Stimulated activated CD4-positive, alpha-beta T cell treated with anti-CD3 and anti-CD28 coated beads, Interleukin-1b, Interleukin-23, amount 100 ng/mL, for 1 hour (primary cell): ENCODE measurements at places on chromosomes 2 and 18.

DNA sequence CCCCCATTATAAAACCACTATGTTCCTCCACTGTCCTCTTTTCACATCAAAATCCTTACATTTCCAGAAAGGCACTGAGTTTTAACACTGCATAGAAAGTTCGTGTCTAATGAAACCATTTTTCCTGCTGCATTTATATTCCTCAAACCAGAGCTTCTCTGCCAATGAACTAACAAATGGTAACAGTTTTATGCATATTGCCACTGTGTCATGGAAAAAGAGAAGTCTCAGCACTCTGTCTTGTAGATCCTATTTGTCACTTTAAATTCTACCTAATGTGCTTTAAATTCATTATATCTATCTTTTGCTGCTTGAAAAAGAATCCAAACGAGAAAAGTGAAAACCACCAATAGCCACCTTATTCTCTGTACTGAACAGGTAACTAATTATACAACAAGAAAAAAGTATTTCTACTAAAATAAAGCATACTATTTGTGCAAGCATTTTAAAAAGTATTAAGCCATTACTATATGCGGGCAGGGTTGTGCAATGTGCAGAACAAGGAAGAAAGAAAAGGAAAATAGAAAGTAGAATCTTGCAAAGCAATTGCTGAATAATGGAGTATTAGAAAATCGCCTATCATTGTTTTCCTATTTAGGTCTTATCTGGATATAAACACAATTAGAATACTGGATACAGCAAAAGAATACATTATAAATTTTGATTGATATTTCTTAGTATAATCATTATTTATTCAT lies 328.9 kb downstream of the ZEB2 start:
- DNase-seq = no peak

GRCh38 chr2:177466337-177467195 lies 74.0 kb downstream of the AGPS start:
- DNase-seq = no peak

DNA sequence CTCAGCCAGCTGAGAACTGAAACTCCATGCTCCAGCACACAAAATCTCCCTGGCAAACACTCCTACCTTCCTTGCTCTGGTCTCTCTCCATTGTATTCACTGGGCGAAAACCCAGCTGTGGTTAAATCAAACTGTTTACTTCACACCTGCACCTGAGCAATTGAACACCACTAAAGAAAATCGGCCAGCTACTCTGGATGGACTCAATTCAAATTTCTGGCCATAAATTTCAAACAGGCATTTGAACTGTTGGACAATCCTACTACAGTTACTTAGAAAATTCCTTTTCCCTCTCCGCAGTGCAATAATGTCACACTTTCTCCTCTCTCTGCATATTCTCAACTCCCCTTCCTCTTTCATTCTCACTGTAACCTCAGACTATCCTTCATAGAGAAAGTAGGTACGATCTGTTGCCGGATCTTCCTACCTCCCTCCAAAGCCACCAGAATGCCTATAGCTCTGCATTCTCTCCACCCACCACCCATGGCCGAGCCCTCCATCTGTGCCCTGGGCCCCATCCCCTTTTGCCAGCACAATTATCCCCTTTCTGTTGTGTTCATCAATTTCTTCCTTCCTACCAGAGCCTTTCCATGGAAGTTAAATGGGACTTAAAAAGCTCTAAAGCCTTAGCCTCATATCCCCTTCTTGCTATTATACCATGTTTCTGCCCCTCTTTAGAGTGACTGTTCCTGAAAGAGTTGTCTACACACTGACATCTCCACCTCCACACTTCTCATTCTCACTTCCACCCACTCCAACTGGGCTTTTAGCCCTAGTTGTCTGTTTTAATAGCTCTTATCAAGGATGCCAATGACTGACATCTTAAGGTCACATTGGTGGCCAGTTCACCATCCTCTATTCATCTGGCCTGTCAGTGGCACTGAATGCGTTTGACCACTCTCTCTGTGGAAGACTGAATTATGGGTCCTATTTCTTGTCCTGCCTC lies 127.5 kb upstream of the SLC1A4 start:
- no peak for DNase-seq

DNA sequence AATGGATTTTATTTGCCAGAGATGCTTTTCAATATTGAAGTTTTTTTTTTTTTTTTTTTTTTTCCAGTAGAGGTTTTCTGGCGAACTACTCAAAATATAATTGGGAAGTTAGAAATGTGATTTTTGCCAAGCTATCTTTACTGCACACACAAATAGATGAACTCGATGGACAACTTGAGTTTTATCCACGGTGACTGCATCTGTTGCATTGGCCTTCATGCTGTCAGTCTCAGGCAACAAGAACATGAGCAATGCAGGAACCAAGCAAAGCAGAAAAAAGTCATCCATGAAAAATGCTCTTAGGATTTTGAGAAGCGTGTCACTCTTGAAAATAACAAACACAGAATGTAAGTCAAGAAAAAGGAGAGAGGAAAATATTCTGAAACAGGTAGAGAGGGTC lies 22.7 kb upstream of the HDAC4 start:
- no peak for DNase-seq

GRCh38 chr2:123791684-123792083 lies 233.4 kb upstream of the CNTNAP5 start:
- no peak for DNase-seq

GRCh38 chr2:120465012-120465700 lies 119.2 kb downstream of the INHBB start:
- no peak for DNase-seq

GRCh38 chr18:67531929-67532328 lies 15.4 kb upstream of the DSEL start:
- no peak for DNase-seq

DNA sequence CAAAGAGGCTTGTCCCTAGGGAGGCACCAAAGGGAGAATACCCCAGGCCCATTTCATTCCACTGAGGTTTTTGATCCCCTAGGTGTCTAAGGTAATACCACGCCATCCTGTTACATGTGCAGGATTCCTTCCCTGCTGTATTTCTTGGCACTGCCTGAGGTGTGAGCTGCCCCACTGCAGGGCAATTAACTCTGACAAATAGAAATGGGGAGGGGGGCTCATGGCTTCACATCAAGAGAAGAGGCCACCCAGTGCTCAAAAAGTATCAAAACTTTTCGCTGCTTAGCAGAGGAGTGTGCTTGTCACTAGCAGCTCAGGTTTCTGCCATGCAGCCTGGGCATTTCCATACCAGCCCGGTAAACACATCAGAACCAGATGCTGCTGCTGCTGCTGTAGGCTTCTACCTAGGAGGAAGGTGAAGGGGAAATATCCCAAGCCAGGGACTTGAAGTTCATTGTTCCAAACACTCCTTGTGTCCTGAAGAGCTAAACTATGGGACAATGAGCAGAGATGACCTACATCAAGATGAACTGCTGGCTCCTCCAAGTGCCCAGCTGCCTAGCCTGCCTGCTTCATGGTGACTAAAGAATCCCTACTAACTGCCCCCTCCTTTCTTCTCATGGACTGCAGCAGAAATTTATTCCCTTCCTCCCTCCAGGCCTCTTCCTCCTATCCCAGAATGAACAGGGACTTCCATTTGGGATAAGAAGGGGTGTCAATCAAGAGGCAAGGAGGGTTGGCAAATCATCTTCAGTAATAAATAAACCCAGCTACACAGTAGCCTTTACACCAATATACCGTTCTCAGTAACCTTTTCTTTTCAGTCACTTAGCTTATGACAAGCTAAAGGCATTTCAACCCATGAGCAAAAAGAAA lies 16.4 kb downstream of the POU3F3 start:
- DNase-seq = no peak

DNA sequence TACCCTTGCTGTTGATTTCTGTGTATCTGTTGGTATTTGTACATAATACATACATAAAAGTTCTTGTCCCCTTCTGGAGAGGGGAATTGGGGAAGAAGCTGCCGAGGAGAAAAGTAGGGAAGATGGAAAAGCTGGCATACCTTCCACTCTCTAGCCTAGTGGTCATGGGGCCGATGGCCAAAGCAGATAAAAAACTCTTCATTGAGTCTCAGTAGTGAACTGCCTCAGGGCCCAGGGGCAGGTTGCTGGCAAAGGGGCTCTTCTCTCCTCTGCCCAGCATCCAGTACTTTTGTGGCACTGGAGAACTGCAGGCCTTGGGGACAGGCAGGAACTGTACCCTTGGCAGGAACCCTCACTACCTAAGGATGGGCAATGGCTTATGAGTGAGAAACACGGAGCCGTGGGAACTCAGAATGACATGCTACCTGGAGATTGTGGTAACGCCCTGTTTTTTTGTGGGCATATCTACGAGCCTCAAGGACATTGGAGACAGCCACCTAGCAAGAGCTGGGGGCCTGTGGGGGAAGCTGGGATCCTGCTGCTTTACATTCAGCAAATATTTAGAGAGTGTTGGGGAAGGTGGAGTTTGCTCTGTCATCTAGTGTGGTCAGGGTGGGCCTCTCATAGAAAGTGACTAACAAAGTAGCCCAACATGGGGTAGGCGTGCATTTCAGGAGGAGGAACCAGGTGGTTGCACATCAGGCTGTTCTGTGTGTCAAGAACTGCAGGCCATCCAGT lies 22.6 kb upstream of the ITGB6 start:
- DNase-seq = no peak

- no peak for DNase-seq
Measured at GRCh38 chr2:129771418-129772189, 207.9 kb upstream of the RAB6C start.

GRCh38 chr2:42951263-42951938 lies 159.0 kb upstream of the HAAO start:
- DNase-seq = no peak

DNA sequence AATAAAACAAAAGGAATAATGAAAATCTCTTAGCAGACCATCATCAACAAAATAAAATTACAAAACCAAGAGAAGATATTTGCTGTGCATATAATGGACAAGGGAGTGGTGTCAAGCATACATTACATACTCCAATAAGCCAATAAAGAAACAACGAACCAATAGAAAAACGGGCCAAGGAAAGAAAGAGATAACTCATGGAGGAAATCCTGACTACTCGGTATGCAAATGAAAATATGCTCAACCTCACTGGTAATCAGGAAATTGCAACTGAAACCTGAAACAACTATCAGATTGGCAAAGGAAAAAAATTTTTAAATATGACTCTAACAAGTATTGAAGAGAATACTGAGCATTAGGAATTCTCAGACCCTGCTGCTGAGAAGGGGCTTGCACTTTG lies 84.7 kb downstream of the BCL2 start:
- DNase-seq = no peak

- DNase-seq = no peak
Measured at GRCh38 chr18:31778391-31778950, 17.8 kb upstream of the SLC25A52 start.

- DNase-seq = no peak
Measured at GRCh38 chr2:26540306-26540705, 62.4 kb upstream of the OTOF start.

GRCh38 chr2:1941556-1941955 lies 197.2 kb upstream of the PXDN start:
- no peak for DNase-seq

GRCh38 chr2:61988462-61989366 lies 83.2 kb downstream of the COMMD1 start:
- no peak for DNase-seq

- no peak for DNase-seq
Measured at GRCh38 chr2:27822049-27822448, 50.5 kb downstream of the MRPL33 start.

- no peak for DNase-seq
Measured at GRCh38 chr2:218924757-218925156, 34.7 kb upstream of the CDK5R2 start.

DNA sequence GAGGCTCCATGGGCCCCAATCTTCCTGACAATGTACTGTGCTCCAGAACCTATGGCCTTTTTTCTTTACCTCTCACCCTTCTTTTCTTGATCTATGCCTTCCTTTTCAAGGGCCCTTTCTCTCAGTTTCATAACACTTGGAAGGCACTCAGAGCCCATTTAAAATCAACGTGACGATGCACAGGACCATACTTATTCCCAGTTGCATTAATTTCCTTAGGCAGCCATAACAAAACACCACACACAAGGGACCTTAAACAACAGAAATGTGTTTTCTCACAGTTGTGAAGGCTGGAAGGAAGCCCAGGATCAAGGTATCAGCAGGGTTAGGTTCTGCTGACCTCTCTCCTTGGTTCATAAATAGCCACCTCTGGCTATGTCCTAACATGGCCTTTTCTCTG lies 414.0 kb upstream of the TNP1 start:
- DNase-seq = no peak

DNA sequence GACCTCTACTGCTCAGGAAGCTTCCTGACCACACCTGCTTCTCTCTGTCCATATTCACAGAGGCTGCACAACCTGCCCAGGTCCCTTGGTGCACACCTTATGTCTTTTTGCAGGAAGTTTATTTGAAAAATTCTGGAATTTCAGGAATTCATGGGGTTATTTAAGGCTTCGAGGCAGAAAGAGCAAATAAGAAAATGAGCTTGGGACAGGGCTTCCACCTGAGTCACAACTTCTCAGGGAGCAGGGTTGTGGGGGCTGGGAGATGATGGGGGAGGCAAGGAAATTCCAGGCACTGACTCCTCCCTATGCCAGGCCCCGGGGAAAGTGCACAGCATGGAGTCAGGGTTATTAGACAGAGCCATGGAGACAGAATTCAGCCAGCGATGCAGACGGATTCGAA lies 57.7 kb downstream of the INHBB start:
- no peak for DNase-seq

- DNase-seq = no peak
Measured at GRCh38 chr2:209383212-209383611, 40.6 kb upstream of the MAP2 start.

- no peak for DNase-seq
Measured at GRCh38 chr2:33505966-33506365, 29.5 kb downstream of the RASGRP3 start.

GRCh38 chr2:240960309-240960970 lies 38.0 kb upstream of the SNED1 start:
- DNase-seq = no peak

- no peak for DNase-seq
Measured at GRCh38 chr2:240398661-240399267, 36.7 kb upstream of the GPC1 start.

DNA sequence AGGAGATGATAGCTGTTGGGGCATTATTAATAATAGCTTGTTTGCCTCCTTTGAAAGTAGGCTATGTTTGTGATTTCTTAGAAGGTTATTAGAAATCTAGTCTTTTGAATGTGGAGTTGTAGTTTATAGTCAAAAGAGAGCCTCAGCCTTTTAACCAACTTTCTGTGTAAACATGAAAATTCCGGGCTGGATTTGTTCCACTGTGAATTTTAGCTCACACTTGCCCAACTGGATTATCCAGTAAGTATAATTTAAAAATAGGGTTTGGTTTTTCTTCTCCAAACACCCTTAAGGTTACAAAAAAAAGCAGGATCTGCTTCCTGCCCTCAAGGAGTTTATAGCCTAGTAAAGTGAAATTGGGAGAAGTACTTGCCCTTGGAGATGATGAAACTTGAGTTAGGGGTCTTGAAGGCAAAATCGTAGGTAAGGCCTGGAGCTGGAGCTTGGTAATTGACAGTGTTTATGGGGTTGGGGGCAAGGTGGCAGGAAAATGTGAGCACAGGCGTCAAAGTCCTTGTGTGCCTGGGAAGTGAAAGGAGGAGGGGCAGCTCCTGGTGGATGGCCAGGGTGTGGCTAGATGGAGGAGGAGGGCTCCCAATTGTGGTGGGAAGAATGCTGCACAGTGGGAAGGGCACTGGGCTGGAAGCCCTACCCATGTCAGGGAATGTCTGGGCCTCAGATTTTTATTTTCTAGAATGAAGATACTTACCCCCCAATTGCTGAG lies 21.3 kb downstream of the ITGA6 start:
- DNase-seq = no peak

- DNase-seq = no peak
Measured at GRCh38 chr2:98502556-98503335, 58.1 kb downstream of the INPP4A start.
